Right ventricle myocardium inferior (tissue), 1 donor: ENCODE measurements at places on chromosomes 2 and 18.

- DNase-seq: no peak
These were observed 315.5 kb downstream of the RPRM start for GRCh38 chr2:153163055-153163454.

GRCh38 chr2:26086155-26086637, 52.3 kb downstream of the RAB10 start:
- DNase-seq: no peak

GRCh38 chr18:13276530-13277520, 58.3 kb downstream of the LDLRAD4 start:
- no peak for DNase-seq

- DNase-seq: no peak
These were observed 67.4 kb downstream of the BIN1 start for GRCh38 chr2:127039387-127040031.

- no peak for DNase-seq
These were observed 72.2 kb downstream of the C1QL2 start for GRCh38 chr2:119086327-119086726.

- no peak for DNase-seq
These were observed 1.9 kb upstream of the SH3BP4 start for GRCh38 chr2:234949762-234950434.

DNA sequence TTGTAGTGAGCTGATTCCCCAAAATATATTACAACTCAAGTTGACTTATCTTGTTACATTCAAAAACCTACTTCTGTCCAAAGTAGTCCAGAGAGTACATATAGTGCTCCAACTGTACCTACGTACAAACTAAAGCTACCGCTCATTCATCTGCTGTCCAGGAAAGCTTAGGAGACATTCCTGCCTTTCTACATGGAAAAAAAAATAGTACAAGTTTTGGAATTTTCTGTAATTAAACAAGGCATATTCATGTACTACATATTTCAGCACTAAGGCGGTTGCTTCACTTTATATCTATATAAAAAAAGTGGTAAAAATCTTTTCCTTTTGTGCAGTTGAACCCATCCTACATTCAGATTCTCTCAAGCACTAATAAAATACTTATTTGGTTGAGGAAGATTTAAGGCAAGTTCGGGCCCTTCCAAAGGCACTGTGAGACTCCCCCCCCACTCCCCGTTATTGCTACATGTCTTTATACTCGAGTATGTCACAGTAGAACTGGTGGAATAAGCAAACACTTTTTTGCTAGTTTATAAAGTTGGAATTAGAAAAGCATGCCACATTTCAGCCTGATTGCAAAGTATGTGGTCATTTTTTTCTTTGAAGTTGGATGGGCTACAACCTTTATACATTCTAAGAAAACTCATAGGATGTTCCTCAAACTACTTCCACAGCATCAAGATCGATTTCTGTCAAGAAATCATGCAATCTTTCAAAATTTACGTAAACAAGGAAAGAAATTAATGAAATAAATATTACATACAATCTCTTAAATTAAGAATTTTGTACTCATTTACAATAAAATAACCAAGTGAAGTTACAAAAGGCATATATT, 3.7 kb downstream of the ZFP36L2 start:
- DNase-seq: no peak

GRCh38 chr2:46983065-46983801, 67.6 kb upstream of the MCFD2 start:
- DNase-seq: peak; percentile 79

GRCh38 chr18:39834636-39835035, 2120.4 kb upstream of the PIK3C3 start:
- DNase-seq: no peak
